ENCODE measurements at places on chromosomes 16 and 17. TPM values are rescaled to one million over a fixed set of nuclear protein-coding genes. Genes with fewer than 3 reads are reported as not detected.

IGFALS gene
- 21.0 TPM for polyA plus RNA-seq

- DNase-seq = no peak
These were observed 17.1 kb downstream of the ITGB4 start for GRCh38 chr17:75738218-75738802.

SPATA33 gene
- 21.2 TPM for polyA plus RNA-seq

PDIA2 gene
- polyA plus RNA-seq = 932 TPM

- no peak for DNase-seq
These were observed 123.7 kb upstream of the CCL2 start for GRCh38 chr17:34131386-34131785.

- DNase-seq = no peak
These were observed 19.0 kb upstream of the PMP22 start for GRCh38 chr17:15284107-15284506.

FOXN1 gene
- not detected for polyA plus RNA-seq

GRCh38 chr16:84373907-84374489 lies 5.7 kb downstream of the ATP2C2 start:
- DNase-seq = no peak

GRCh38 chr17:851924-852323 lies 69.8 kb downstream of the MRM3 start:
- no peak for DNase-seq

- DNase-seq = no peak
These were observed 22.5 kb downstream of the ZCCHC14 start for GRCh38 chr16:87470332-87470731.
